GF-D8 (cell line): ENCODE measurements at places on chromosomes 2 and 18.

DNA sequence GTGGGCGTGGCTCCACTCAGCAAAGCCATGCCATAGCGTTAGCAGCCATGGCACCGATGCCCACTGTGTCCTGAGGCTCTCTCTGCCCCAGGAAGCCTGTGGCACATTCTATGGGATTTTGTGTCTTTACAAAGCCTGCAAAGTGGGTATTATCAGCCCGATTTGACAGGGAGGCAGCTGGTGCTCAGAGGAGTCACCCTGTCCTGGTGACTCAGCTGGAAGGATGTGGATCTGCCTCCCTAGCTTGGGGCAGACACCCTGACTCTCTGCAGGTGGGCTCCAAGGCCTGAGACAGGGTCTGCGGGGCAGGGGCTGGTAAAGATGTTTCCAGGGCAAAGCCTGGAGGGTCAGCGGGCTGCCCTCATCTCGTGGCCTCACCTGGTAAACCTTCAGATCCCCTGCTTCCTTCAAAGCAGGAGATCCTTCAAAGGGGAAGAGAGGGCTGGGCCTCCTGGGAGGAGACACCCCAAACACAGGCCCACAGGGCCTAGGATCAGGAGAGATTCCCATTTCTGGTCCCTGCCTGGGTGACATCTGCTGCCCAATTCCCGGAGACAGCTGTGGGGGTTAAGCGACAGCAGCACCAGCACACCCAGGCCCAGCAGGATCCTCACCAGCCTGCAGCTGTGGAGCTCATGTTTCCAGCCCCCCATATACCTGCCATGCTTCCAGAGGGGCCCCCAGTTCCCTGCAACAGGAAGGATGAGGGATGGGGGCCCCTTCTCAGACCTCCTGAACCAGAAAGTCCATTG, 3.0 kb upstream of the ASB1 start:
- DNase-seq, result no peak

- DNase-seq, result no peak
These were observed 268.1 kb downstream of the NDUFA10 start for GRCh38 chr2:239756790-239757760.

- DNase-seq, result no peak
These were observed 1.3 kb upstream of the MYT1L start for GRCh38 chr2:2332381-2332780.

DNA sequence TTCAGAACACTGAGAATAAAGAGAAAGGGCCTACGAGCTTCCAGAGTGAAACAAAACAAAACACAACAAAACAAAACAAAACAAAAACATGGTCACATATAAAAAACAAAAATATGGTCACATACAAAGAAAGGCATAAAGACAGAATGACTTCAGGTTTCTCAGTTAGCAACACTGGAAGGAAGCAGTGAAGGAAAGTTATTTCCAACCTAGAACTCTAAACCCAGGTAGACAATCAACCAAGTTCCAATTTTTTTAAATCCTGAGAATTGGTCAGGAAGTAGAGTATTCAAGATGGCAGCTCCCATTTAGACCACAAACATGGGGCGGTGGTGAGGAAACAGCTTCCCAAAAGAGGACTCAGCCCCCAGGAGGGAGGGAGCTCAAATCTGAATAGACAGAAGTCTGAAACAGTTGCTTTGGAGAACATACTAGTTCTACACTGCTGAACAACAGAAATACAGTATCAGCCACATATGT, 9.1 kb downstream of the DRC1 start:
- no peak for DNase-seq

DNA sequence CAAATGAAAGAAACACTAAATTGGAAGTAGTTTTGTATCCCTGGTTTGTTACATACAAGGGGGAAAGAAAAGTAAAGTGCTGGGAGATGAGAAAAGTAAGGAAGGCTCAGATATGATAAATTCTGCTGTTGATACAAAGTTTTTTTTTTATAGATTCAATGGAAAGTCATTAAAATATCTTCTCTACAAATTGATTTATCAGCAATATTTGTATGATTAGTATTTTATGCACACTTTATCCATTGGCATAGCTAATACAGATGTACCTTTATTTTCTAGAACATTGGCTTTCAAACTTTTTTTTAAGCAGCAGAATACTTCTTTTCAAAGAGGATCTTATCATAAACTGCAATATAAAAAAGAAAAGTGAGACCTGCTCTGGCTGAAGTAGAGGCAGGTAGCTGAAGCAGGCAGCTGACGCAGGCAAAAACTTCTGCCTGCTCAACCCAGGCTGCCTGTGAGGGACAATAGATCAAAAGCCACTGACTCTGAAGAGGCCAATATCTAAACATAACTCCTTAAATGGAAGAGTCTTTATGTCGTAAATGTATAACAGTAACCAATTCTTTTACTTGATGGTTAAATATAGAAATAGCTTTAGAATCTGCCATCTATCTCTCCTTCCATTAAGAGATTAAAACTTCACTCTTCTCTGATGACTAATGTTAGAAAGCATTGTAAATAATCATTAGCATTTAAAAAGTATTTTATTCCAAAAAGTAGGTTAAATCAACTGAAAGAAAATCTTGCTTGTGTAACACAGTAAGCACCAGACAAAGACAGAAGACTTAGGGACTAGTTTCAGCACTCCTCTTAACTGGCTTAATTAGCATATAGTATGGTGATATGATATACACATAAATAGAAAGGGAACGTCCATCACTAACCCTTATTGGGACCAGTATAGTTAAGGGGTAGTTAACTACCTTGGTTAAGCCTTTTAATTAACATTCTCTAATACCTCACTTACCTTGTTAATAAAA, 174.2 kb downstream of the SLC39A10 start:
- DNase-seq, result no peak

DNA sequence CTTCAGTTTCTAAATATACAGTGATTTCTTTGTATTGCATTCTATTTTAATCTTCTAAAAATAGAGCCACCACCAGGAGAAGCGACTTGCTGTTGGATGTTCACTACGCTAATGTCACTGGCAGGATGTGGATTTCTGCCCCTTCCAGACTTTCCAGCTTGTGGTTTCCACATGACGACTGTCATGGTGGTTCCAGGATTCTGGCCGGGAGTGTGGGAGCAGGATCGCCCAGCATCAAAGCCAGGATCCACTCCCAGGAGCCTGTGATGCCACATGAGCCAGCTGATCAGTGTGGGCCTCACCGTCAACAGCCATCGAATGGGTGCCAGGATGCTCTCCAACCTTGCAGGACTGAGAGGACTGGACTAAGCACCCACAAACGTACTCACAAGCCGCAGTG, 148.8 kb downstream of the HDAC4 start:
- DNase-seq, result no peak

- DNase-seq, result no peak
These were observed 12.3 kb upstream of the GAREM1 start for GRCh38 chr18:32483002-32483401.

GRCh38 chr2:85783796-85784195, 30.0 kb downstream of the ATOH8 start:
- no peak for DNase-seq

- no peak for DNase-seq
These were observed 783 bp downstream of the DPP4 start for GRCh38 chr2:162072976-162073887.

- no peak for DNase-seq
These were observed 366.5 kb upstream of the POU3F3 start for GRCh38 chr2:104487366-104487765.

- DNase-seq, result no peak
These were observed 60.4 kb downstream of the TRIP12 start for GRCh38 chr2:229861431-229861830.

GRCh38 chr2:194619366-194619765, 1037.7 kb upstream of the SLC39A10 start:
- no peak for DNase-seq

DNA sequence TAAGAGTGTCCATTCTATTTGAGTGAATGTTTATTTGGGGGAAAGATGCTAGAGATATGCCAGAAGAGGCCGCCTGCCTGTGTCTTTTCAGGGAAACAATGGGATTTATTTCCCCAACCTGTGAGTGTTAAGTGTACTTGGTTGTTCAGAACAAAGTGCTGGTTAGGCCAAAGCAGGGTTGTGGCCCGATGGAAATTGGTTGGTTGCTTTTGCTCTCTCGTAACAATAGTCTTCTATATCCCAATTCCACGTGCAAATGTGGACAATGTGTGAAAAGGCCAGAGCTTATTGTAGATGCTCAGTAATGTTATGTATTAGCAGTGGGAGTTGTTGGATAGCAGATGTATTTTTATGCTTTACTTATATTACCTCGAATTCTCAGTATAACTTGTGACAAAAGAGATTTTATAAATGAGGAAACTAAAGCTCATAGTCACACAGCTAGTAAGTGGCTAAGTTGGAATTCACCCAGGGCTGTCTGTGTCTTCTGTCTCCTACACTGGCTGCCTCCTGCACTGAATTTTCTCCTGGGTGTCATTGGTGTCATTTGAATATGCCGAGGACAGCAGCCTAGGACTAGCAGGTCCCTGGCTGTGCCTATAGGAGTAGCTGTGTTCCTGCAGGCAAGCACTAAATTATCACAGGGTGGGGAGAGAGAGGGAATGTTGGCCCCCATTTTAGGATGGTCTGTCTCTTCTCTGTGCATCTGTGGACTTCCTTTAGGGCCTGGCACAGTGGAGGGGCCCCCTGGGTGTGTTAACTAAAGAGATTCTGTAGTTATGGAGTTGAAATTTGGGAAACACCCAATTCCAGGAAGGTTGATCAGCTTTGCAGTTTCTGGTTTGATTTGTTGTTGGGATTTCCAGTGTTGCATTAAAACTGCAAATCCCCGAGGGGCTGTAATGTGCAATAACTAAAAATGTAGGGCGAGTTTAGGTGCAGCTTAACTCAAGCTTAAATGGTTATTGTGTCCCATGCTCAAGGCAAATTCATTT, 21.6 kb downstream of the GPD2 start:
- DNase-seq, result no peak

DNA sequence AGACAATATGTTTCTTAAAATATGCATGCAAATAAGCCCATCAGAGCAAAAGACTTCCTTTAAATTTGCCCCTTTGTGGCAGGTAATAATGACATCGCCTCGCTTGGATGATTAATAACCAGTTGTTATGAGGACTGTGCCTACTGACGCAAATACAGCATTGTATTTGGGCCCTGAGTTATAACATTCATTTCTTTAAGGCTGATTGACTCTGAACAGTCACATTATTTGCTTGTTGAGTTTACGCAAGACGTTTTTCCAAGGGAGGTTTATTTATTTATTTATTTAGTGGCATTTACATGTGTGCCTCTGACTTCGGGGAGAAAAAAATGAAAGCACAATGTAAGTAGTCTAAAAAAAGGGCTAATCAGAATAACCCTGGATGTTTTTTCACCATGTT, 88.3 kb downstream of the SLC8A1 start:
- DNase-seq, result no peak

DNA sequence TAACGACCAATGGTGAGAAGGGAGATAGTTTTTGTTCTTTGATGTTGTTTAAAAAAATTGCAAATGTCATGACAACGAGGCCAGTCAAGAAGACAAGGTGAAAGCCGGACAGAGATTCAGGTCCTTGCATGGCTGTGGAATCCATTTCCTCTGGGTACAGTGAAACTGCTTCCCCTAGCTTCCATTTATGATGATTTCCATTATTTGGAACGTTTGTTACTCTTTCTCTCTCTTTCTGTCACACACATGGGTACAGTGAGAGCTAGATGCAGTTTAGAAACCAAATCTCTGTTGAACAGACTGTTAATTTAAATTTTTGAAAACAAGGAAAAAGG, 57.4 kb upstream of the MSH2 start:
- DNase-seq, result no peak

DNA sequence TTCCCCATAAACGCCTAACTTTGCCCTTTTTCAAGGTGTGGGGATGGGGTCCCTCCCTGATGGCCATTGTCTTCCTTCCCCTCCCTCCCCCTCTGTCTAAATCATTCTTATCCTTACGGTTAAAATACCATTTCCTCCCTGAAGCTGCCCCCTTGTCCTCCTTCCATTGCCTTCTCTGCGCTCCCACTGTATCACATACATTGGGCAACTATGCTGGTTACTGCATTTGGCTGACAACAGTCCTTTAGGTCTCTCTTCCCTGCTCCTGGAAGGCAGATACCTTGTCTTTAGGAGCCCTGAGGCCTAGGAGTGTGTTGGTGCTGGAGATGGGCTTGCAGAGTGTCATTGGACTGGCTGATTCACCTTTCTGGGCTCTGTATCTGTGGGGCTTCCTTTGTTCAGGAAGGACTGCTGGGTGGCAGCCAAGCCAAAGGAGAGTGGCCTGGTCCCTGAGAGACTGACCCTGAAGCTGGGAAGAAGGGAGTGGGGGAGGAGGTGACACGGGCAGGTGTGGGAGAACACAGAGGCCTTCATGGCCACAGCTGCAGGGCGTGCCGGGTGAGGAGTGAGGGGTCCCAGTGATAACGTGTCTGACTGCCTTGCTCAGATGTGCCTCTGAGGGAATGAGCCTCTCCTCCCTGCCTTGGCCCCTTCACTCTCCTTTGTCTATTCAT, 2.2 kb downstream of the WNT6 start:
- no peak for DNase-seq

DNA sequence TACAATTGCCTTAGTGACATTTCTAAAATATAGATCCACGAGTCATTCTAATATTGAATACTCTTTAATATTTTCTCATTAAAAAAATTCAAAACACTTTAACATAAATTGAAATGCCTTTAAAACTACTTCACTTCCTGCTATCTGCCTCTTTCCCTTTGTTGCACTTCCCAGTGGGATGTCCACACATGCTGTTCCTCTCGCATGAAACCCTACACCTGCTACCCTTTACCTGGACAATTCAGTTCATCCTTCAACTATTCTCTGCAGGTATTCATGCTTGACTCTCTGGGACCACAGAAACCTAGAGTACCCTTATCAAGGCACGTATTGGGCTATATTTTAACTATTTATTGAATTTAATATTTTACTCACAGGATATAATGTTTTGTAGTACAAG, 373.3 kb upstream of the GALNT5 start:
- no peak for DNase-seq

DNA sequence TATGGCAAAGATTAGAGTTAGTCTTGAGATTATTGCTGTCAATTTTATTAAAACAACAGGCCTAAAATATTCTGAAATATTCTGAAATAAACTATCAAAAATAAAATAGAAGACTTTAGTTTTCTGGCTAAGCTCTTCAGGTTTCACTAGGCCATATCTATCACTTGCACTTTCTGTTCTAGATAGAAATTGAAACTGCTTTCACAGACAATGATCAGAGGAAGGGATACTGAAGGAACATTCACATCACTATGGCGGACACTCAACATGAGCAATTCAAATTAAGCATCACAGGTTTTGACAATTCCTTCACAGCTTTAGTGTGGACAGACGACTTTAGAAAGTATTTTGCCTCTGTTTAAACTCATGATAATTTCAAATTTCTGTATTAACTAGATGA, 586.4 kb upstream of the REG3G start:
- no peak for DNase-seq

DNA sequence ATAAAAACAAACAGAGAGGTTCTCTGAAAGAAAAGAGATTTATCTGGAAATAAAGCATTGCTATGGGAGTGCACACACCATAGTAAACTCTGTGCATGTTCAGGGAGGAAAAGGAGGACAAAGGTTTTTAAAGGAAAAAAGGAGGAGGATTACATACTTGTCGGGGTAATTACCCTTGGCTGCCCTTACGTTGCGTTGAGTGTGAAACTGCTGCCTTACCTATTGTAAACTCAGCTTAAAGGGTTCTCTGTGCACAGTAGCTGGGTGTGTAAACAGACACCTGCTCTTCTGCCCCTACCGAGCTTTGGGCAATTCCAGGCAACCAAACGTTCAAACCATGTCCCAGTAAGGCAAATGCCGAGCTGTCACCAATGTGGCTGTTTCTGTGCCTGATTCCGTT, 29.6 kb upstream of the PXDN start:
- DNase-seq, result no peak
